ENCODE measurements at places on chromosomes 7 and 10.
A peak's percentile ranks its signal among the peaks of the same experiment; 100 is the strongest.

- no peak for DNase-seq
Measured at GRCh38 chr10:6254201-6254600, 51.5 kb downstream of the PFKFB3 start.

GRCh38 chr10:36759141-36759805 is 366.1 kb upstream of the ANKRD30A start:
- peak; percentile 88 for DNase-seq

- no peak for DNase-seq
Measured at GRCh38 chr7:87036985-87037384, 22.5 kb downstream of the ELAPOR2 start.

DNA sequence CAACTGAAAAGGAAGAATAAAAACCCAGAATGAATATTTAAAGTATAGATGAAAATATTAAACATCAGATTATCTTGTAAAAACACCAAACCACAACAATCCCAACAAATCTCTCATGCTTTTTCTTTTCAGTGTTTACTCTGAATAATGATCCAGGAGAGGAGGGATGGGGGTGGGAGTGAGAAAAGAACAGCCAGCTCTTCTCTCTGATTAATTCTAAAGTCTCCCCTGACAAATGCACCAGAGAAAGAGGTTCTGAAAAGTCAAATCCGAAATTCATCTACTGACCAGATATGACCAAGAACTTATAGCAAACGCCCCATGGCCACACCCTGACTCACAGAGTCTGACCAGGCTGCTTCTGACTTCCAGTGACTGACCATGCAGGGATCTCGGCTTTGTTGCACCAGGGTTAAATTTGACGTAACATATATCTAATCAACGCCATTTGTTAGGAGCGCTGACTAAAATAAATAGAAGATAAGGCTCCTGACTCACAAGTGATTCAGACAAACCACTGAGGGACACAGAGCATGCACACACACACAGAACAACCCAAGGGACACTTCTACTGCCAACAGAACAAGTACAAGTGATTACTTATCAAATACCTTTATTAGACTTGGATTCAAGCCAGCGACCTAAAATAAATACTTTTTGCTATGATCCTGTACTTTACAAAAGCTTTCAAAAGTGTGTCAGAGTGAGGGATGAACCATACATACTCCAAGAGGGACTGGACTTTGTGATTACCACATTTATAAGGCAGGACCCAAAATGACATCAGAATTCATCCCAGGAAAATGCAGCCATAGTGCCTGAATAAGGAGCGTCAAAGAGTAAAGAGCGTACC is 9.3 kb upstream of the SPOCK2 start:
- peak; percentile 75 for DNase-seq

DNA sequence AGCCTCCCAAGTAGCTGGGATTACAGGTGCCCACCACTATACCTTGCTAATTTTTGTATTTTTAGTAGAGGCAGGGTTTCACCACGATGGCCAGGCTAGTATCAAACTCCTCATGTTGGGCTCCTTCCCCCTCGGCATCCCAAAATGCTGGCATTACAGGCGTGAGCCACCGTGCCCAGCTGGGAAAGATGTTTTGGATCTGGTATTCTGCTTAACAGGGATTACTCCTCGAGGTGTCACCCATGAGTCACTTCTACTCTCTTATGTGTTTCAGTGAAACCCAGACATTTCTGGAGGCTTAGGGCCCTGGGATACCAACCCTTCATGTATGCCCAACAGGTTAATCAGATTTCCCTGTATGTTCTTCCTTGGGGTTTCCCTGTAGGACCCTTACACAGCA is 11.8 kb upstream of the OPN4 start:
- peak; percentile 36 for DNase-seq

- DNase-seq: peak; percentile 21
Measured at GRCh38 chr7:120272701-120273475, at the start of gene KCND2. KCND2 (plus strand) TSS chr7:120273175.

DNA sequence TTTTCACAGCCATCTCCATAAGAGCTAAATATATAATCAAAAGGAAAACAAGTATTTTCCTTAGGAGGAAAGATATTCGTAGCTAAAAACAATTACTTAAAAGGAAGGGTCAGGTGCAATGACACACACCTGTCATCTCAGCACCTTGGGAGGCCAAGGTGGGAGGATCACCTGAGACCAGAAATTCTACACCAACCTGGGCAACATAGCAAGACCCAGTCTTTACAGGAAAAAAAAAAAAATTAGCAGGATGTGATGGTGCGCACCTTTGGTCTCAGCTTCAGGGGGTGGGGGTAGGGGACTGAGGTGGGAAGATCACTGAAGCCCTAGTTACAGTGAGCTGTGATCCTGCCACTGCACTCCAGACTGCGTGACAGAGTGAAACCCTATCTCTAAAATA is 11.9 kb downstream of the TNPO3 start:
- DNase-seq: no peak

DNA sequence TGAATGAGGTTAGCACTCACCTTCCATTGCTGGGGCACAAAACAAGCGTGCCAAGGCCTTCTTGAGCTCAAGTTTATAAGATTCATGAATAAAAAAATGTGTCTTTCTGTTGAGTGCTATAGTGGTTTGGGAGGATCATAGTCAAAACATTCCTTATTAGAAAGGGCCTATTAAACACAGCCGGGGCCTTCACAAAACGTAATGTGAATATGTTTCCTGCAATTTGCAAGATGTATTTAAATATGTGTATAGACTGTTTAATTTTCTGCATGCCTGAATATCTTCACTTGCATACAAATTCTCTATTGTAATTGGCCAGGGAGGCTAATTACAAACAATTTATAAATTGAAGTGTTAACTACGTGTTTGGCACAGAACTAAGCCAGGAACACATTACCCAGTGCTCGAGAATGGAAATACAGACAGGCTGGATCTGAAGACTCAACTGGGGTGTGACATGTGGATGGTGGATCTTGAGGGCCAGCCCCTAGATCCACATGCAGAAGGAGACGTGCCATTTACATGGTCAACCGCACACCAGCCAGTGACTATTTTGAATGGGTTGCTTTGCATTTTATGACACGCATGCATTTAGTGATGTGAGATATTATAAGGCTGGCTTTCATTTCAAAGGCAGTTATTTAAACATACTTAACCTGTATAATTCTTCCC is 31.3 kb downstream of the LYZL2 start:
- DNase-seq: no peak

All from adipocyte (in vitro differentiated cells).